Activated T-cell treated with anti-CD3 and anti-CD28 coated beads, Interleukin-2, amount 50 U/mL, for 72 hours (primary cell): ENCODE measurements at places on chromosomes 4 and X.

GRCh38 chr4:113452152-113452551, 309.4 kb downstream of the CAMK2D start:
- no peak for DNase-seq

- DNase-seq: no peak
Observed at GRCh38 chr4:110634350-110635162, 11.7 kb upstream of the PITX2 start.

DNA sequence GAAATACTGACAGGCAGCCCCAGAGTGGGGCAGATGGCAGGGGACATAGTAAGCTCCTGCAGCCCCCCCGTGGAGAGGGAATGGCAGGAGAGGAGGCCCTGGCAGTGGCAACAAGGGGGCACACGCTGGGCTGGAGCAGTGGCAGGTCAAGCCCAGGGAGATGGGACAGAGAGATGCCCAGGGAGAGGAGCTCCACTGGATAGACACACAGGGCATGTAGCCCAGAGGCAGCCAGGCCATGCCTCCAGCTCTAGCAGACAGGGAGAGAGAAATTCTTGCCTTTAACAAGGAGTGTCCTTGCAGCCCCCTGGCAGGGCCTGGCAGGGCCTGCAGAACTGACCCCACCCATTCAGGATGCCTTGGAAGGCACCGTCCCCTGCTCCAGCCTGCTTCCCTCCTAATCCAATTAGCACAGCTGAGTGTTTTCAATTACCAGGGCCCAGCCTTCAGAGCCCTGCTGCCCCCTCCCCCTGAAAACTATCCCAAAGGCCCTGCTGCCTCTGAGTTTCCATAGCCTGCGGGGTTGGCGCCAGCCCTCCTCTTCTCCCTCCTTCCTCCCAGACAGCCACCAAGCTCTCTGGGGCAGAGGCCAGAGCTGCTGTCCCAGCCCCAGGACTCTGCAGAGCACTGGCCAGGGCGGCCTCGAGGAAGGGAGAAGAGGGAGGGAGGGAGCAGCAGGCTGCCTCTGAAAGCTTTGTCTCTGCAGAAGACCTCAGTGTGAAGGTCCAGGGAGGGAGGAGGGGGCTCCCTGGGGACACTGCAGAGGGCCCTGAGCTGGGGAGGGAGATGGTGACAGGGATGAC, 12.5 kb downstream of the L1CAM start:
- DNase-seq: no peak

GRCh38 chr4:92678292-92678691, 374.5 kb downstream of the GRID2 start:
- DNase-seq: no peak

DNA sequence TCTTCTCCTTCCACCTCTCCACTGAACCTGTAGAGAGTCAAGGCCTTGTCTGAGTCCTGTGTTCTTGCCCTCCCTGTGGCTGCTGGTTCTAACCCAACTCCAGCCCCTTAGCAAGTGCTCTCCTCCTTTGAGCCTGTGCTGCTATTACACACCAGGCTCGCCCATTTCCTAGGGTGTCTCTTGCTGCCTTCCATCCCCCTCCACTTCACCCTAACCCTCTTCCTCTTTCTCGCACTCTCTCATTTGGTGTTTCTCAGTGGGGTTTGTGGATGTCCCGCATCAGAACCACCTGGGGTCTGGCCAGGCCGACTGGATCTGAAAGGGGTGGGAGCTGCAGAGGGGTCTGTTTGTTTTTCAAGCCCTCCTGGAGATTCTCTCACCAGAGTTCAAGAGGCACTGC, 156.7 kb downstream of the SPRY1 start:
- no peak for DNase-seq

DNA sequence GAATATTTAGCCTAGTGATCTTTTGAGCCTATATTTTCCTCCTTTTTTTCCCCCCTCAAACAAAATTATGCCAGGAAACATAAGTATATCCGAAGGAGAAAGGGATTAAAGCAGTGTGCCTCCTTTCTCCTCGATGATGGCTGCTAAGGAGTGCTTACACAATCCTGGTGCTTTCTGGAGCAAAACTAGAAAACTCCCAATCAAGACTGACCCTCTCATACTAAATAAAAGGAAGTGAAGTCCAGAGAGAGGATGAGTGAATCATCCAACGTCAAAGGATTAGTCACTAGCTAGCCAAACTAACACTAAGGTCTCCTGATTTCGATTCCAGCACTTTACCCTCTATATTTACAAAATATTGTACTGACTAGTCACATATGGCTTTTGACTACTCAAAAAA, 146.8 kb downstream of the PPP3CA start:
- no peak for DNase-seq

DNA sequence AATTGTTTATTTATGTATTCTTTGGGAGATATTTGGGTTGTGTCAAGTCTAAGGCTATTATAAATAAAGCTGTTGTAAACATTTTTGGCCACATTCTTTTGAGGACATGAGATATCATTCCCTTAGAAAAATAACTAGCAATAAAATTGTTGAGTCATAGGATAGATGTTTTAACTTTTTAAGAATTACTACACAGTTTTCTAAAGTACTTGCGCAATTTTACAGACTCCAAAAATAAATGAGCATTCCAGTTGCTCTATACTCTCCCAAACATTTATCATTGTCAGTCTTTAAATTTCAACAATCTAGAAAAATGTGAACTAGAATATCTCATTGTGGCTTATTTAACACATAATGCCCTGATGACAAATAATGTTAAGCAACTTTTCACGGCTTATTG, 189.1 kb upstream of the ADGRL3 start:
- DNase-seq: no peak

DNA sequence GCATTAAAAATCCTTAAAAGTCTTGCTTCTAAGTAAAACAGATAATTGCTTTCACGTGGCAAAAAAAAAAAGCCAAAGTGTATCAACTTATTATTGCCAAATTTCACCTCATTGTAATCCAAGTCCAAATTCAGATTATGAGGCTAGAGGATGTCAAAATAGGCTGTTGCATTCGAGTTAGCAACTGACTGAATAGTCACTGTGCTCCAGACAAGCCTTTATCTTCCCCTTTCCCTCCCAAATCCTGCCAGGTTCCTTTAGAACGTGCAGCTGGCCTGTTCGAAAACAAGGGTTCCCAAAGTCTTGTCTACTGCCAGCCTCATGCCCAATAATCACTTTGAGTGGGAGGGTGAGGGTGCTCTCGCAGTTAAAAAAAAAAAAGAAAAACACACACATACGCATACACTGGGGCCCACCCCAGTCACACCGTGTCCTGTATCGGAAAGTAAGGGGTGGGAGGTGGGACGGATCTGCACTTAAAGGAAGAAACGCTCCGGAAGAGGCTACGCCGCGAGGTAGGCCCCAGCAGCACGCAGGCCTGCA, 603 bp downstream of the MAD2L1 start:
- DNase-seq: no peak

GRCh38 chrX:100413229-100413628, 3.2 kb upstream of the PCDH19 start:
- DNase-seq: peak; percentile 32

- DNase-seq: no peak
Observed at GRCh38 chr4:7873881-7874280, 65.8 kb downstream of the AFAP1 start.

DNA sequence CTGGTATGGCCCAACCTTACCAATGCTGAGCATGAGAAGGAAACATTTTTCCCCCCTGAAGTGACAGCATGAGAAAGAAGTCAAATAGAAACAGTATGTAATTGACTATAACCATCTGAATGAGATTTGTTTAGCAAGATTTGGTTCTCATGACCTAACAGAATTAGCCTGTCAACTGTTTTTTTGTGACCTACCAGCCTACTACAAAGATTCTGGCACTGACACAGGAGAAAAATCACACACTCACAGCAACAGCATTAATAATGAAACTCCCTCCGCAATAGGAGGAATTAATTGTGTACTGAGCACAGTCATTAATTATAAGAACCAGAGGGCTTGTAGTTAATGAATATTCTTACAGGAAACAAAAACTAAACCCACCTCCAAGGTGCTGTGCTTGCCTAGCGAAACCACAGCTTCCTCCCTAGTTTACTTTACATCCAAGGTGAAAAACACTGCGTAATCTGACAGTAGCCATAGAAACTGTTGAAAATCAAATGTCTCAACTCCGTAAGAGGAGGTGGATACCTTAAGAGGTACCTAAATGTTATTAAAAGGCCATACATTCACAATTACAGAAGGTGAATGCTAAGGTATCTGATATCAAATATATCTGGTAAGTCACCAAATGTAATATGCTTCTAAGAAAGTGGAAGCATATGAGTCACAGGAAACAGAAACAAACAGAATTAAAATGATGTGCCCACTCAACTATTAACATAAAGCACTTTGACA, 34.9 kb downstream of the MMRN1 start:
- no peak for DNase-seq

- no peak for DNase-seq
Observed at GRCh38 chrX:78527818-78528217, 131.3 kb downstream of the RTL3 start.

- DNase-seq: no peak
Observed at GRCh38 chr4:5500165-5500564, 208.2 kb downstream of the EVC2 start.

GRCh38 chr4:32560306-32560705, 1840.1 kb downstream of the PCDH7 start:
- DNase-seq: no peak

DNA sequence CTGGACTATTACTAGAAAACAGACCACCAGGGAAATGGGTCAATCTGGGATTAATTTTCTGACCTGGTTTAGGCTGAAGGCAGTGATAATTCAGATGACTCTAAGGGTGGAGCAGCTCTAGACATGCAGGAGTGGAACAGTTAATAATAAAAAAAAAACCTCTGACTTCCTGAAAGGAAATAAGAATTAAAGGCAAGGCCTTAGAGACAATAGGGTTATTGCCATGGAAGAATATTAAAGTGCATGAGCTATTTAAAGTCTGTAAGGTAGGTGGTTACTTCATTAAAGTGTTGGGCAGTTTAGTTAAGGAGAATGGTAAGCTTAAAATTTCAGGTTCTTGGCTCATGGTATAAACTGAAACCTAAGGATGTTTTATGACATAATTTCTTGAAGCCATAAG, 14.6 kb upstream of the ADH5 start:
- no peak for DNase-seq

- DNase-seq: no peak
Observed at GRCh38 chr4:25088093-25088952, 57.6 kb upstream of the LGI2 start.

- no peak for DNase-seq
Observed at GRCh38 chrX:66126662-66127061, 37.4 kb upstream of the HEPH start.

- DNase-seq: peak; percentile 31
Observed at GRCh38 chr4:25320773-25321172, 8.2 kb downstream of the ZCCHC4 start.

DNA sequence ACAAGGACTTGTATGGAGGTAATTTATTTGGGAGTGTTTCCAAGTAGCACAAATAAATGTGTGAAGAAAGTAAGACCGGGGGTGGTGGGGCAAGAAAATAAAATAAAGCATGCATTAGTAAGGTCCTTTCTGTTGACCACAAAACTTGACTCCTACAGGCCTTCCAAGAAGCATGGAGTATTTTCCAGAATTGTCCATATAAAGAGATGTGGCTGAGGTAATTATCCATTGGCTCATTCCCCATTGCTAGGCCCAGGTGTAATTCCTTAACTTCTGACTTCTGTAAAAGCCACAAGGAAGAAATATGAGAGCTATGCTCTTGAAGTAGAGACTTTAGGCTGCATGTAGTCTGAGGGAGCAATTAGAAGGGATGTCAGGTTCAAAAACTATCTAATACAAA, 430.5 kb upstream of the PABPC4L start:
- DNase-seq: no peak

DNA sequence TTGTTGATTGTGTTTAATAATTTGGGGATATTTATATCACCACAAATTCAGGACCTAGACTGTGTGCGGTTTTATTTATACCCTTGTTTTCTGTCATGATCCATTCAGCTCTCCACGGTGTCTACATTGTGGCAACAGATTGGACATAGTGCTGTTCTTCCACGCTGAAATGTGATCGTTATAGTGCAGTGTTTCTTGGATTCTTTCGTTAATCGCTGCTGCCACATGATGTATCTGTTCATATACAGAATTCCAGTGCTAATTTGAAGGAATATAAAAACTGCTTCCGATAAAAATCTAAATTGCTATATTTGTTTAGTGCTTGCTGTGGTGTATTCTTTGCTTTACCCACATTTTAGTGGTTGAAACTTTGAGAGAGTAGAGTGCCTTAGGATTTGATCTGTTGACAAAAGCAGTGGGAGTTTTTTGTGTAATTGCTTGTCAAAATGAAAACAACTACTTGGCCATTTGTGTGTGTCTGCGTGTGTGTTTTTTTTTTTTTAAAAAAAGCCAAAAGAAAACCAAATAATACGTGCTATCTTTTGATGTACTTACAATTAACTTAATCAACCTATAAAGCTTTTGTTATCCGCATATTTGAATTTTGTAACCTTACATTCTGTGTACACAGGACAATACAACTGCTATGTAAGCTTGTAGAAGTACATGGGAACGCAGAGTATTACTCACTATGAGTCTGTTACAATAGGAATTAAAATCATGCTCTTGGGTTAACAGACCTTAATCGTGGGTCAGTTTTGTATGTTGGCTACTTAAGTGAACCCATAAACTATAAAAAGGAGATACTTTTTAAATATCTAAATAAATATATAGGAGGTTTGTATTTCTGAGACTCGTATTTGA, 353.3 kb downstream of the ARHGAP24 start:
- DNase-seq: no peak

- no peak for DNase-seq
Observed at GRCh38 chr4:179583221-179583620, 2141.0 kb upstream of the AGA start.

DNA sequence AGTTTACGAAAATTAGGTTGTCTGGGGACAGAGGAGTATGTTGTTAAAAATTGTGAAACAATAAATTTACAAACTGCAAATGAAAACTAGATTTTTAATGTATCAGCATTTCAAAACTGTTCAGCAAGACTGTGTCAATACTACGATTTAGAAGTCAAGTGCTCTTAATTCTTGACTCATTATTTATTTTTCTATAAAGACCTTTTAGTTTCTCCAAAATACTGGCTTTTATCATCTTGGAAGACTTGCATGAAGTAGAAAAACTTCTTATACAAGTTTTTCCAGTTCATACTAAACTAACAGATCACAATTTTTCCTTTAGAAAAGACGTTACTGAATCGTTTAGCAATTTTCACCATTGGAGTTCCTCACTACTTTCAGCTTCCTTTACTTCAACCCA, 231.4 kb downstream of the PPP3CA start:
- no peak for DNase-seq

DNA sequence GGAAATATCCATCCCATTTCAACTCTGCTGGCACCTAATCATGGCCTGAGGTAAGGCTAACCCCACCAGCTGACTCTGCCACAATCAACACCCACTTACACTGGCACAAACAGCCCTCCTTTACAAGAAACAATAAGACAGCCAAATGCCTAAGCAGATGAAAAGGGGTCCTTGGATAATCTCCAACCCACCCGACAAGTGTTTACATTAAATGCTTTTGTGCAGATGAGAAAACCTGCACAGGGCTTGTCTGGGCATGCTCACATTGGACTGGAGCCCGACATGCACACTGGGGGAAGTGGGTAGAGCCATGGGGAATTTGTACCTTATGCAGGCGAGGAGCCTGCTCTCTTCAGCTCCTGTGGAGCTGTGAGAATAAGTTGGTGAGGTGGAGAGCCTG, 138.9 kb upstream of the ITM2A start:
- DNase-seq: no peak
